ENCODE measurements at places on chromosomes 7 and 10. TPM values are rescaled to one million over a fixed set of nuclear protein-coding genes. Genes with fewer than 3 reads are reported as not detected.

C10orf143 gene
- total RNA-seq = not detected

SMKR1 gene
- total RNA-seq = not detected

PIP gene
- not detected for total RNA-seq

DNA sequence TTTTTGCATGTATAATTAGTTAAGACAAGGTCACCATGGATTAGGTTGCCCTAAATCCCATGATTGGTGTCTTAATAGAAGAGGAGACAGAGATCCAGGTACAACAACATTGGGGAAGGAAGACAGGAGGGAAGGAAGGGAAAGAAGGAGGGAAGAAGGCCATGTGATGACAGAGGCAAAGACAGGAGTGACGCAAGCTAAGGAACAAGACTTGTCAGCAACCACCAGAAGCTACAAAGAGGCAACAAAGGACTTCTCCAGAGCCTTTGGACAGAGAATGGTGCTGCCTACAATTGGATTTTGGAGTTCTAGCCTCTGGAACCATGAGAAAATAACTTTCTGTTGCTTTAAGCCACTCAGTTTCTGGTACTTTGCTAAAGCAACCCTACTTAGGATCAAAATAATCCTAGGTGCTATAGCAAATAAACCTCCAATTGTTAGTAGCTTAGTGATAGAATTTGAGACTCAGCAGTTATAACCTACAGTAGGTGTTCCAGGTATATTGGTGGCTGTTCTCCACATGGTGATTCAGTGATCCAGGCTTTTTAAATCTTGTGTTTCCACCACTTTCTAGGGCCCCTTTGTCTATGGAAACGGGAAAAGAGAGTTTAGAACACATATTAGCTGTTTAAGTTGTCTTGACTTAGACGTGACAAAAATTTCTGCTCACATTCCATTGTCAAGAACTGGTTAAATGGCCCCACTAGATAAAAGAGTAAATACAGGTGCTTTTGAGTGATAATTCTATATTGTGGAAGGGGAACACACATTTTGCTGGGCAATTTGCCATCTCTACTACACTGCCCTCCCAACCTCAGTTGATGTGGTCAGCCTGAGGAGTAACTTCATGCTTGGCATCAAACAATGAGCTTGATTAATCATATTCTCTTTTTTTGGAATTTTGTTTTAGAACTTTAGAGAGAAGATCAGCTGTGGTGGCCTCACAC, 70.5 kb upstream of the SP4 start:
- no peak for DNase-seq

GRCh38 chr7:22630069-22630468, 96.9 kb upstream of the IL6 start:
- DNase-seq = no peak

DNA sequence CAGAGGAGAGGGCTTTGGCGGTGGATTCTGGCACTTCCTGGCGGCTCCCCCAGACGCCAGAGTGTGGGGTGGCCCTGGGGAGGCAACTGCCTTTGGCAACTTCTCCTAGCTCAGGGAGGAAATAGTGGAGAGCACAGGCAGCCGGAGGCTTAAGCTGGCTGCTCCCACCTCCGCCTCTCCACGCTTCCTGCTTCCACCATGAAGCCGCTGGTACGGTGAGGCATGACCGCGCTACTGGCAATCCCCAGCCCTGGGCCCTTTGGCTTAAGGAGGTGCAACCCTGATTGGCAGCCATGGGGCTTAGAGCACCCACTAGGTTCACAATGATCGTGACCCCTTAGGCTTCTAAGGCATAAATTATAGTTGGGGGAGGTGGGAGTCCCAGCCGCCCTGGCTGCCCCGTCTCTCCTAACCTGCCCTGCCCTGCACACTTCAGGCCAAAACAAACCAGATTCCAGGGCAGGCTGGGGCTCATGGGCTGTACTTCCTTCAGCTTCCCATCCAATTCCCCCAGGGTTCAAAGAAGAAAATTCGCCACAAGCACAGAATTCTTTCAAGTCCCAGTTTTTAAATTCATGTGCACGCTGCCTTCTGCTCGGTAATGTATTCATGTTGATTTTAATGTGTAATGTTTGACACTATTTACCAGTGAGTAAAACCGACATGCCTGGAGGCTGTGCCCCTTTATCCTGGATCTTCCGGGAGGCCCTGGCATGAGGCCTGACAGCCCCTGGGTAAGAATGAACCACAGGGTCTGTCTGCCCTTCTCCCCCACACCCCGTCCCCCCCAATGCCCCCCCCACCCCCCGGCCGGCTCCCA, 90.7 kb upstream of the LRRC4 start:
- DNase-seq = peak; percentile 62

- peak; percentile 48 for DNase-seq
These were observed 276.5 kb upstream of the KLF6 start for GRCh38 chr10:4061441-4061951.

Measured in GM23248 (cell line).